Umbilical cord (tissue), 2 donors: ENCODE measurements at places on chromosomes 4 and X. TPM values are rescaled to one million over a fixed set of nuclear protein-coding genes. Genes with fewer than 3 reads are reported as not detected.

DNA sequence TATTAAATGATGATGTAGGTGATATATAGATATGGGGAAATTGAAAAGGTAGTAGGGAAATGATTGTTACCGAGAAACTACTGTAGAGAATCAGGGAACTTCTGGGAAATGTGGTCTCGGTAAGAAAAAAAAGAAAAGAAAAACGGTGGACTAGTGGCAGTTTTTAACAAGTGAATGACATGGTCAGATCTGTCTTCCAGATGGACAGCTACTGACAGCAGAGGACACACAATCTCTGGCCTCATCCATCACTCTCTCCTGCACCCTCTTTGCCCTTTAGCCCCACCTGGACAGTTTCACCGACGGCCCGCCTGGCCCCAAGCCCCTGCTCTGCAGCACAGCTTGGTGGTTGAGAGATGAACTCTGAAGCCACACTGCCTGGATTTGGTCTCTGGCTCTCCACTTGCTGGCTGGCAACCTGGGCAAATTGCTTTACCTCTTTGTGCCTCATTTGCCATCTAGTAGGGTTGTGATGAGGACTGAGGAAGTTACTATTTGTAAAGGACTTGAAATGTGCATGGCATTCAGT, 23.4 kb downstream of the RBM47 start:
- DNase-seq, result no peak

GRCh38 chrX:155069414-155069813, 1.5 kb downstream of the CMC4 start:
- no peak for DNase-seq

Gene POF1B
- total RNA-seq, result 9.9 TPM

- peak; percentile 92 for DNase-seq
Measured at GRCh38 chr4:38681281-38681991, 17.4 kb downstream of the KLF3 start.

GRCh38 chrX:68934421-68934820, 105.6 kb downstream of the EFNB1 start:
- DNase-seq, result no peak

GRCh38 chr4:120331486-120332370, 265.1 kb upstream of the MAD2L1 start:
- no peak for DNase-seq

DNA sequence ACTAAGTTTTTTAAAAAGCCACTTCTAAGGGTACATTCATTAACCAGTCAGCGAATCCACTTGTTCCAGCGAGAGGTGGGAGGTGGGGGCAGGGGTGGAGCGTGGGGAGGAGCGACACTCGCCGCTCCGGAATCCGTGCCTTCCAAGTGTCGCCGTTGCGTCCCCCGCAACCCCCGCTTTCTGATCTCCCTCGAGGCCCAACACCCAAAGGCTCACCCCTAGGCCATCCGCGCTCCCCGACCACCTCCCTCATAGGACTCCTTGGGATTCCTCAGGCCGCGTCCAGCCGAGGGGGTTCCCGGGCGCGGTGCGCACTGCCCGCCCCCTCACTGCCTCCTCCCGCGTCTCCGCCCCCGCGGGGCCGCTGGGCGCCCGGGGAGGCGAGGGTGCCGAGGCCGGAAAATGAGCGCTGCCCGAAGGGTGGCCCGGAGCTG, 108.1 kb upstream of the STOX2 start:
- peak; percentile 28 for DNase-seq

DNA sequence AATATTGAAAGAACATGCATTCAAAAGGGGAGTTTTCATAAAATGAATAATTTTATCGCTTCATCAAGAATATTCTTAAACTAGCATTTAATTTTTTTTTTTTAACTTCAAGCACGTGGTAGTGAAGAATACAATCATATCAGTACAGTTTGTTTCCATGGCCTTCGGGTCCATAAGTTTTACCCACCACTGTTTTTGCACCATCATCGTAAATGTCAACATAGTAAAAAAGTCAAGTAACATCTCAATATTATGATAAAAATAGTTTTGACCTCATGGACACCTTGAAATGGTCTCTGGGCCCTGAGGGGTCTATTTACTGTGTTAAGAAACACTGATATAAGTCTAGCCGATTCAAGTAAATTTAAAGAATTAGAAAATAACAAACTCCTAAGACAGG, 80.2 kb downstream of the ANKRD17 start:
- DNase-seq, result no peak

DNA sequence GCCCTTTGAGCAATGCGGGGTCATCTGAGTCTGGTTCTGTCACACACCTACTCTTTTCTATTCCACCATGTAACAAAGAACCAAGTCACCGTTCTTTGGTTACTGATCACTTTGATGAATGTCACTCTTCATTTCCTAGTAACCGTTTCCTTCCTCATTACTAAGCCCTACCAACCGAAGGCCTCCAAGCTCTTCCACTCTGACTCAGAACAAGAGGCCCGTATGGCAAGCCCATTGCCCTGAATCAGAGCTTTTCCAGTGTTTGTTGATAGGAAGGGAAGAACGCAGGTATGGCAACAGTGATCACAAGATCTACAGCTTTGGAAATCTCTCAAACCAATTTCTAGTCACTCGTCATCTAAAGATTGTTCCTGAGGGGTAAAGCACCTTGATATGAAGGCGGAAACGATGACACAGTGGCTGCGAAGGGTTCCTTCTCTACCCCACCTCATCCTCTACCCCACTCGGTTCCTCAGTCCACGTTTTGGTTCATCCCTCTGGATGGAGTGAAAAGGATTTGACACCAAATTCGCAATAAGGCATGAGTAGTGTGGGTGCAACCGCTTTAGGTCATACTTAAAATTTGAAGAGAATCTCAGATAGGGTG, 28.0 kb upstream of the CD40LG start:
- DNase-seq, result no peak

- no peak for DNase-seq
Measured at GRCh38 chrX:54116391-54116790, 66.7 kb downstream of the FAM120C start.

Gene MAGEA1
- total RNA-seq, result not detected

Gene KLB
- 1.4 TPM for total RNA-seq

Gene MAGED4
- 33.9 TPM for total RNA-seq

Gene XPNPEP2
- total RNA-seq, result 0.24 TPM

GRCh38 chr4:57184378-57185029, 74.3 kb upstream of the IGFBP7 start:
- DNase-seq, result no peak

GRCh38 chrX:132004728-132005127, 18.4 kb upstream of the STK26 start:
- DNase-seq, result peak; percentile 59

GRCh38 chrX:151724563-151725337, 8.9 kb downstream of the FATE1 start:
- DNase-seq, result no peak
